ENCODE measurements at places on chromosomes 7 and 10.

DNA sequence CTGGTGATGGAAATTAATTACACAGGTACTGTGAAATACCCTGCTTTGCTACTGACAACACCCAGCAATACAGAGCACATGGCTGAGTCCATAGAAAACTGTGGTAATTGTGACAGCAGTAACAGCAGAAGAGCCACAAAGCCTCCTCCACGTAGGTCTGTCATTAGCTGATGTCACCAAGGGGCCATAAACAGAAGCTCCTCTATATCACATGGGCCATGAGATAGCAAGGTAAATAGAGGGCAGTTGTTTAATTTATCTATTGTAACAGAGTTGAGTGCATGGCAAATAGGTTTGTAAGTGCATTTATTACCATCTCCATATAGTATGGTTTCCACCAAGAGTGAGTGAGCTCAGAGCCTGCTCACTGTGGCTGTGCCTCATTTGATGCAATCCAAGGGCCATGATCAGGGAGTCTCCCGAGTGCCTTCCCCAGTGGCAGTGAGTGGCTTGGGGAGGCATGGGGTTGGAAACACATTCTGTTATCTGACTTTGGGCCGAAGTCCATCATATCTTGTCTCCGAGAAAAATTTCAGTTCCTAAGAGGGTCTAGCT lies 281.2 kb downstream of the SKAP2 start:
- DNase-seq: no peak

- DNase-seq: no peak
Observed at GRCh38 chr7:103690242-103690974, 244.4 kb upstream of the SLC26A5 start.

DNA sequence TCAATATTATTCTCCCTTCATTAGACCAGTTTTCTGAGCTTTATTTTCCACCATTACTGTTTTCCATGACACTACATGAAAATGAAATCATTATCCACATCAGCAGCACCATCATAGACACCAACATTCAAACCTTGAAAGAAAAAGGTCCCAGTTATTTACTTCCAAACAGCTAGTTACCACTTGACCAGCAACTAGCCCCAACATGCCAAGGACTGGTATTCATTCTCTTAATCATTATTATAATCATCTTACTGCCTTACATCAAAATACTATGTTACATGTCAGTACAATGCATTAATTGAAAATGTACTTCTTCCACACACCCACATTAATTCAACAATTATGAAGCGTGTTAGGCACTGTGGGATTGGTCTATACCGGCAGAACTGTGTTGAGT lies 199.4 kb downstream of the TSPAN12 start:
- no peak for DNase-seq

DNA sequence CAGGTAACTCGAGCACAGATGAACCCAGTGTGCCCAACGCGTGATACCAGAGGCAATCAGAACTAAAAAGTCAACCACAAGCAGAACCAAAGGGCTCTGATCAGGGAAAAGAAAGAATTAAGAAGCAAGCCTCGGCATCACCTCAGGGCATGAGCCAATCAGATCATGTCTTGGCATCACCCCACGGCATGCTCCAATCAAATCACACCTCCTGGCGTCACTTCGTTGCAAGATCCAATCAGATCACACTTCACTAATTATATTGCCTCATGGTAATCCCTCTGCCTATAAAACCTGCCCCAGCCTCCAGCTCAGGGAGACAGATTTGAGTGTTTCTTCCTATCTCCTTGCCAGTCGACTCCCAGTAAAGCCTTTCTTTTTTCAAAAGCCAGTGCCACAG lies 46.8 kb downstream of the TYW1B start:
- no peak for DNase-seq

- no peak for DNase-seq
Observed at GRCh38 chr7:142537760-142538159, 211.5 kb upstream of the PRSS1 start.
